ENCODE measurements at places on chromosomes 1 and 21.

GRCh38 chr1:8684590-8684989 lies 132.8 kb downstream of the RERE start:
- DNase-seq, result no peak

DNA sequence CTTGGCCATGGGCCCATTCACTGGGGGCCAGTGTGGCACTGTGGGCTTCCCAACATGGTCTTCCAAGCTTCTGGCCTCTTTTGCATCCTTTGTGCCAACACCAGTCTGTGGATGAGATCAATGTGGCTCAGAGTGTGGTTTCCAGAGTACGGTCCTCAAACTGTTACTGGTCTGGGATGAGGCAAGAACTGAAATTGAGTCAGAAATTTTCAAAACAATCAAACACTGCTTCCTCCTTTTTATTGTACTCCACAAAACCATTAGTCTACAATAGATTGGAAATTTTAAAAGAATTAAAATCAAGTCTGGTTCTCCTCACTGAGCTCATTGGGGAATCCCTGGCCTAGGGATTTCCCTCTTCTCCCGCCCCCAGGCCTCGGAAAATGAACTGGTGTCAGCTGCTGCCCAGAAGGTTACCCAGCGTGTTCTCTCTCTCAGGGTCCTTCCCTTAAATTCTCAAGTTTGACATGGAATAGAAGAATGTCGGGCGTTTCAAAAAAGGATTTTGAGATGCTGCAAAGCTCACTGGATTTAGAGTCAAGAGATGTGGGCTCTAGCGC lies 222.0 kb downstream of the SDCCAG8 start:
- no peak for DNase-seq

DNA sequence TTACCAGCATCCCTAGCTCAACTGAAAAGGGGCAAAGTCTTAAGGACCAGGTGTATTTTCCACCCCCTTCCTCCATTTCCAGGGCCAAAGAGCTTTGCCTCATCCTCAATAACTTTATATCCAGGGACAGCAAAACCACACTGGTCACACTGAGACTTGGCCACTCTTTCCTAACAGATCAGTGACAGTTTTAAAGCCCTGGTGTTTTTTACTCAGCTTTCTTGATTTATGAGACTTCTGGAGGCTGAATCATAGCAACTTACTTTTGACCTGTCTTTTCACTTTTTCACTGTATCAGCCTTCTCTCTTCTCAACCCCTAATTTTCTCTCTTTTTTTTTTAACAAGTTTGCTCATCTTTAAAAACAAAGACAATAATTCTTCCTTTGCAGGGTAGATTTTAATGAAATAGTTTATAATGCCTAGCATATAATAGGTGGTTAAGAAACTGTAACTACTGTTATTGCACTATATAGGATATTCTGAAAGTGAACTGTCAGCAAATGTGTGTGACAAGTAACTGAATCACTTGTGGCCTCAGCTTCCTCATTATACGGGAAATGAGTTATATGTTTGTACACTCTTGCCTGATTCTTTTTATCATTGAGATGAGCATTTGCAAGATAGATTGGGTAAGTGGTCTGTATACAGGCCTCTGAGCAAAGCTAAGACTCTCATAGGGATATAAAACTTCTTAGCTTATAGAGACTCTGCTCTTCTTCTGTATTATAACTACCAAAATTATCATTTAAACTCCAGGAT lies 19.7 kb upstream of the DYNLT5 start:
- no peak for DNase-seq

GRCh38 chr21:37538971-37539590 lies 172.5 kb downstream of the DYRK1A start:
- no peak for DNase-seq

DNA sequence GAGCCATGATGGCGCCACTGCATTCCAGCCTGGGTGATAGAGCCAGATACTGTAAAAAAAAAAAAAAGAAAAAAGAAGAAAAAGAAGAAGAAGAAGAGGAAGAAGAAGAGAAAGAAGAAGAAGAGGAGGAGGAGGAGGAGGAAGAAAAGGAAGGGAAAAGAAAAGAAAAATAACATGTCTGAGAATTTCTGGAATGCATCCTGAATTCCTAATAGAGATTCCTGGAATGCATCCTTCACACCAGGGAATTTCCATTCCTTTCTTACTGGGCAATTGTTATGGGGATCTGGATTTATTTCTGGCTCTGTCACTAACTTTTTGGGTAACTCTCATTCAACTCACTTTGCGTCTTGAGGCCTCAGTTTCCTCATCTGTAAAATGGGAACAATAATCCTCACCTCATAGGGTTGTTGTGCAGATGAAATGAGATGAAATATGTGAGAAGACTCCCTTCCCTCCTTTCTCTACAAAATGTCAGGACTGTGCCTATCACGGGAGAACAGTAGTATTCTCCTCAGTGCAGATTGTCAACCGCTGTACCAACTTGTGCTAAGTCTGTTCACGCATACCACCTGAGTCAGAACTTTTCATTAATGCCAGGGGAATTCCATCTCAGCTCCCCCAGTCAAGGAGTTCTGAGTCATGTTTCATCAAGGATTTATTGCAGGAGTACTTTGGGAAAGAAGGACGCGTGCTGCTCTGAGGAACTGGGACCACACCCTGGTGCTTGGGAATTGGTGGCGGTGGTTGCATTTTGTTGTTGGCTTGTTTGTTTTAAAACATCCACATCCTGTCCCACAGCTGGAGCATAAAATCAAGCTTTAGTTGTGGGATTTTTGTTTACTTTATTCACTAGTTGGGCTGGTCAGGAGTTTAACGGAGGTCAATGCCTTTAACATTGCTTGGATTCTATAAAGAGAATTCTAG lies 42.4 kb upstream of the ROR1 start:
- DNase-seq, result no peak

DNA sequence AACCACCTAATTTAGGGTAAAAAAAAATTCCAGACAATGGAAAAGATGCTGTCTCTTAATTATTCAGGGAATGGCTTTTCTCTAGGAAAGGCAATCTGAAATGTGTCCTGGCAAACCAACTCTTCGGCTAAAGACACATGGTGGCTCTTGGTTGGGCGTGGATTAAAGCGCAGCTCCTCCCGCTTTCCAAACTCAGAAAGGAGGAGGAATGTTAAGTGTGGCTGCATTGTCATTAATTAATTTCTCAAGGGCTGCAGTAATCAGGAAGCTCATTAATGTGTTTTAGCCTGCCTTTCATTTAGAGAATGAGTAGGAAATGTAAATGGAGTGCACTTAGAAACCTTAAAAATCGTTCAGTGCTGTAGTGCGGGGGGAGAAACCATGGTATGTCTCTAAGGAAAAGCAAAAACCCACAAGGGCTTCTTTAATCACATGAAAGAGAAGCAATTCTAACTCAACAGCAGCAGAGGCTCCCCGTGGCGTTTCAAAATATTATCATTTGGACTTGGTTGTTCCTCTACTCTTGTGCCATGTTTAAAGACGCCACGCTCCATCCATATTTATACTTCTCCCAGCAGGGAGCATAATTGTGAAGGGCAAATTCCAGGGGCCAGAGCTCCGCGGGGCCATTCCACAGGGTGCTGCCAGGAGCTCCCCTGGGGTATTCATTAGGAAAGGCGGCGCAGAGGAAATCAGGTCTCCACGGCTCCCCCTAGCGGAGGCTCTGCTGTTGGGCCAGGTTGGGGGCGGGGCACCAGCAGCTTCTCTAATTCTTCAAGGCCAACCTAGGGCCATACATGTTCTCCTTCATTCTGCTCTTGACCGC lies 91.9 kb upstream of the SSX2IP start:
- DNase-seq, result peak; percentile 70

DNA sequence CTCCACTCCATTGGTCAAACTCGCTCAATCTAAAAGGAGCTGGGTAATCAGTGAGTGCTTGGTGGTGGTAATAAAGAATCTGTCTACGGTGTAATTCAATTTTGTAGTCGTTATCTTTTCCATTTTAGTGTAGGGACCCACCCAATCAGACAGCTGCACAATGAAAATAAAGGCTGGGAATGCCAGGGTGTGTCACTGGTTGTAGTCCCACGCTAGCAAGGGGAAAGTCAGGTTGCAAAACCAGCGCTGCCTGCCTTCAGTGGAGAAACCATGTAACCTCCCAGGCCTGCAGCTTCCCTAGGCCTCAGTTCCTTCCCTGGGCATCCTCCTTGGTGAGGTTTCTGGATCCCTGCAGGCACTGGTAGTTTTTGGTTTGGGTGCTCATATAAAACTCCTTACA lies 49.4 kb upstream of the PPP2R5A start:
- no peak for DNase-seq

DNA sequence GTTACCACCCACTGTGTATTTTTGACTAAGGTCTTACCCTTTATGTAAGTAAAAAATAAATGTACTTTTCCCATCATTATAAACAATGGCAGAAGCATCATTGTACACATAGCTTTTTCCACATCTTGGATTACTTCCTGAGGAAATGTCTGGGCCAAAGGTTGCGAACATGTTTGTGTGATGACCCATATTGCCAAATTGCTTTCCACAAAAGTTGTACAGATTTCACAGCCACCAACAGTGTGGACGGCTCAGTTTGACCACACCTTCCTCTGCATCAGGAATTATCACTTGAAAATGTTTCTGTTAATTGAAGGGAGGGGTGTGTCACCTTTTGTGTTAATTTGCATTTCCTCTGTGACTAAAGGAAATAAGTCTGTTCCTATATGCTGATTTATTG lies 25.7 kb downstream of the AKNAD1 start:
- no peak for DNase-seq

DNA sequence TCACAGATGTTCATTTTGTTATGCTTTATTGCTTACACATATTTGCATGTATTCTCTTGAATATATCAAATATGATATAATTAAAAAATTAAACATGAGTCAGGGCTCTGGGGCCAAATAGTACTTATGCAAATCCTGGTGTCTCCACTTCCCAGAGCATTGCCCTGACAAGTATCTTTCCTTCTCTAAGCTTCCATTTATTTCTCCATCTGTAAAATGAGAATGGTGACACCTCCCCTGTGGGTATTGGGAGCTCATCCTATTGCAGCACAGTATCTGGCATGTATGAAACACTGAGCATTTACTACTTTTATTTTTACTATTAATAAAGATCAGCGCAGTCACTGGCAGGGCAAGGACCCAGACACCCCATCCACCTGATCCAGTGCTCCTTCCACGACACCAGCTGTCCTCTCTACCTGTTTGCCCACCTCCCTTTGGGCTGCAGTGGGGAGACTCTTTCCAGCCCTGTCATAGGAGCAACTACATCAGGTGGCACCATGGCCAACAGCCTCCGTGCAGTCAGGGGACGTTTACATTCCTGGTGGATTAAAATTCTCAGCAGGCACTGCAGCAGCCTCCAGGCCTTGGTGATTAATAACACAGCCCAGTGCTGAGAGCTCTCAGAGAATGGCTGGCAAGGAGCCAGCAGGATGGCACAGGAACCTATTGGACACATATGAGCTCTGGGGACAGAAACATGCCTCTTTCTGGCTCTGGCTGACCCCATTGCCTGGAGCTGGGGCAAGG lies 113.0 kb downstream of the DMRTB1 start:
- DNase-seq, result no peak

DNA sequence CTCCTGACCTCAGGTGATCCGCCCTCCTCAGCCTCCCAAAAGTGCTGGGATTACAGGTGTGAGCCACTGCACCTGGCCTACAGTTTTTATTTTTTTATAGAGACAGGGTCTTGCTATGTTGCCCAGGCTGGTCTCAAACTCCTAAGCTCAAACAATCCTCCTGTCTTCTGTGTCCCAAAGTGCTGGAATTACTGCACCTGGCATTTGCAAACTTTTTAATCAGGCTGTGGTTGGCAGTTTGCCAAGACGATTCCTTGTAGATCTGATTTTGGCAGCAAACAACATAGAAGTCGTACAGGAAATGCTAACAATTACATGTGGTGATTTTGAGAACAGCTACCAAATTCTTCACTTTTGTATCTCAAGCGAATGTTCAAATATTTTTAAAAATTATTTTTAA lies 10.1 kb downstream of the RBP7 start:
- DNase-seq, result no peak

GRCh38 chr1:55331351-55331750 lies 116.2 kb upstream of the USP24 start:
- DNase-seq, result no peak

GRCh38 chr1:77977989-77978292 lies 931 bp downstream of the FUBP1 start:
- DNase-seq, result no peak

DNA sequence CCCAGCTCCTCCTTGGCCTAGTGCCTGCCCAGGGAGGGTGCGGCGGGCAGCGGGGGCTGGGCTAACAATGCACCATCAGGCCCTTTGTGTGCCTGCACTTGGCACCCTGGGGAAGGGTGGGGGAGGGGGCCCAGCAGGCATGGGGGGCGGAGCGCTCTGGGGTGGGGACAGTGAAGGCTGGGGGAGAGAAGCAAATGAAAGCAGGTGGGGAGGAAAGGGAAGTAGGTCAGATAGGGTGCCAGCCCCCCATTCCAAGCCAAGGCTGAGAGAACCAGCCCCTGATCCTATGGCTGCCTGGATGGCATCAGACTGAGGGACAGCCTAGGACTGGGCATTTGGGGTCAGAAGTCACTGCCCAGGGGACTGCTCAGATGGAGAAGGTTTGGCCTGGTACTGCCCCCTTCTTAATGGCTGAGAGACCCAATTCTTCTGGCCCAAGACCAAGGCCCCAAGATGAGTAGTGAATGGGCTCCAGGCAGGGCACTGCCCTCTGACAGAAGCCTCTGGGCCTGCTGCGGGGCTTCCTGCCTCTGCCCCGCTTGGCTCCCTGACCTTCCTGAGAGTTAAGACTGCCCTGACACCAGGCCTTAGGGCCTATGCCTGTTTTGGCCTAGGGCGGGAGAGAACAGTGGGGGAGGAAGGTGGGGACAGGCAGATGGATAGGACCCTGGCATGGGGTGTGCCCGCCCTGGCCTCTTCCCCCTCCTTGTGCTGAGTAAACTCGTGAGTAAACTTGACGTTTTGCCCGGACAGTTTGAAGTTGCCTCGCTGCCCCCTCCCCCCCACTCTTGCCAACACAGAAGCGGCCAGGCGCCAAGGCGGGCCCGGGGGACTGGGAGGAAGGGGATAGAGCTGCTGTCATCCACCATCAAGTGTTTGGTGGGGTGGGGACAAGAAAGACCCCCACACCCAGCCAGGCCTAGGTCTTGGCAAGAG lies 2.7 kb downstream of the ZBTB7B start:
- no peak for DNase-seq

DNA sequence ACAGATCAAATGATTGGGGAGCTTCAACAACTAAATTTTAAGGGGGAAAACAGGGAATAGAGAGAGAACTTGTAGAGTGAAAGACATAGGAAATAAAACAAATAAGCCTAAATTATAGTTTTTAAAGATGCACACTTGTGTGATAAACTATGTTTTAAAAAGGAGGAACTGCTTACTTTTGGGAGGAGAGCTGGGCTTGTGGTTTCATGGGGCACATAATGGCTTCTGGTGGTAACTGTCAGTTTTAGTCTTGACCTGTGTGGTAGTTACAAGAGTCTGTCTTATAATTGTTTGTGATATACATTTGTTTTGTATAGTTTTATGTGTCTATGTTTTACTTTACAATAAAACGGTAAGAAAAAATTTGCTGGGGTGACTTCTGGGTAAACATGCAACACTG lies 165.3 kb downstream of the COL24A1 start:
- DNase-seq, result no peak

GRCh38 chr1:233319272-233319671 lies 8.3 kb upstream of the MAP3K21 start:
- DNase-seq, result no peak

- no peak for DNase-seq
These were observed 28.0 kb upstream of the USP25 start for GRCh38 chr21:15701830-15702229.

Measured in activated T-helper 1 cell treated with anti-CD3 and anti-CD28 coated beads, Interleukin-2, amount 50 U/mL, for 16 hours (primary cell).